Activated CD8-positive, alpha-beta memory T cell treated with anti-CD3 and anti-CD28 coated beads for 1 hour (primary cell): ENCODE measurements at places on chromosomes 6 and 20.

- no peak for DNase-seq
Observed at GRCh38 chr6:35534407-35535170, 21.9 kb upstream of the TULP1 start.

DNA sequence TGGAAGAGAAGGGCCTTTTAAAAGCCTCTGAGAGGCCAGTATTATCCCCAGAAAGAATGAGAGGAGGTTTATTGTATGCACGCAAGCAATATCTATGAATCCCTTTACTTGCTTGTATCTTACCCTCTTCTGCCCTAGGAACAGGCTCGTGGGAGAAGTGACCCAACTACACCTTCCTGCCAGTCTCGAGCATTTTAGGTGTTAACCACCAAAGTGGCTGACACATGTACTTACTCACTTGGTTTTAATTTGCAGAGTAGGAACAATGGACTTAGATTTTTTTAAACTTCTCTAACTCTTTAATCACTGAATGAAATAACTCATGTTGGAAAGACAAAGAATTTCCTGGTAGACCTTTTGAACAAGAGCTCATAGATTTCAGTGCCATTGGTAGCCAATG lies 296.9 kb downstream of the PLCB1 start:
- no peak for DNase-seq

- DNase-seq: no peak
Observed at GRCh38 chr6:79372757-79373156, 138.3 kb upstream of the HMGN3 start.

DNA sequence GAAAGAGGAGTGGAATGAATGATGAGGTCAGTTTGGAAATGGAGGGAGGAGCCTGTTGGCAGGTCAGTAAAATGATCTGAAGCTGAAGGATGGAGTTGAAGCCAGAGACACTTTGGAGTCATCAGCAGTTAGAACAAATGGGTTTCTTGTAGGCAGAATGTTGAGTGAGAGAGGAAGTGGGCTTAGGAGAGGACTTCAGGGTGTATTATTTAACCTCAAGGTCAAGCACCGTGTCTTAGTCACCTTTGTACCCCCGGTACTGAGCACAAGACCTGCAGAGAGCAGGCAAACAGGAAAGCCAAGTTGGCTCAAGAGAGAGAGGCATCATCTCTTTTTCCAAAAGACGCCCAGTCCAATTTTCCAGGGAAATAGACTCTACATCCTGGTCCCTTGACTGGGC lies 23.3 kb downstream of the C20orf173 start:
- no peak for DNase-seq

DNA sequence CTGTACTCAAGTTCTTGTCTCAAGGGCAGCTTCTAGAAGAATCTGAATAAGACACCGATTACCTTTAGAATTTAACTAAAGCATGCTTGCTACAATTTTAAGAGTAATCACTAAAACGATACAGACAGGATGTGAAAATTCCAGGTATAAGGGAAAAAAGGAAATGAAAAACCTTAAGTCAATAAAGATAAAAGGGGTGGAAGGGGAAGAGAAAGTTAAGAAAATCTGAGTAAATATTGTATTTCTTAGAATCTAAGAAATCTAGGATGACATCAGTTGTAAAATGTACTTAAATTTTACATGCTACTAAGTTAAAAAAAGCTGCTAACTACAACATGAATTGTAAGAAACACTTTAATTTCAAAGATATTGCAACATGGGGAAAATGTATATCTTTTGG lies 30.3 kb upstream of the MOCS1 start:
- DNase-seq: no peak

DNA sequence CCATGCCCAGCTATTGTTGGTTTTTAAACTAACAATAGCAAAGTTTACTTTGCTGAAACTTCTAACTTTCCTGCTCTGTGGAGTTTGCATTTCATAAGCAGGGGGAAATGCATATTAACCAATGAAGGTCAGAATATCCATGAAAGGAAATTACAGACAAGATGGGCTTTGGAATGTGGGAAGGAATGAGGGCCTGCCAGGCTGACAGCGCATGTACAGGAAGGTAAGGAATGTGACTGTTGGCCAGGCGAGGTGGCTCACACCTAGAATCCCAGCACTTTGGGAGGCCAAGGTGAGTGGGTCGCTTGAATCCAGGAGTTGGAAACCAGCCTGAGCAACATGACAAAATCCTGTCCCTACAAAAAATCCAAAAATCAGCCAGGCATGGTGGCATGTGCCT lies 49.6 kb downstream of the CDK5RAP1 start:
- no peak for DNase-seq

DNA sequence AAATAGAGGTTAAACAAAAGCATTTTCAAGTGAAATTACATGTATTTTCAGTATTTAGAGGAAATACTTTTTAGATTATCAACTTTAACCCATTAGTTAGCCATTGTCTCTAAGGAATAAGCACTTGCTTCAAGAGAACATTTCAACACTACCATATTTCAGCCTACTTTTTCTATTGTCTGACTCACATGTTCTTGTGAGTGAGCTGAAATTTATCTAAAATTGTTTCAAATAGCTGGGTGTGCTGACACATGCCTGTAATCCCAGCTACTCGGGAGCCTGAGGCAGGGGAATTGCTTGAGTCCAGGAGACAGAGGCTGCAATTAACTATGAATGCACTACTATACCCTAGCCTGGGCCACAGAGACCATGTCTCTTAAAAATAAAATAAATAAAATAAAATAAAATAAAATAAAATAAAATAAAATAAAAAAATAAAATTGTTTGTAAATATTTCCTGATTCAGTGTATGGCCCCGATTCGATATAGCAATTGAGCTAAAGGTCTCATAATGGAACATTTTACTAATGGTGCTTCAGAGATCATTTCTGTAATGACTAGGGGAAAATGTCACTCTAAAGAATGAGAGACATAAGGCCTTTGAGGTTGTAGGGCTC lies 324.6 kb upstream of the PLCB4 start:
- DNase-seq: no peak
